ENCODE measurements at places on chromosomes 4 and X. TPM values are rescaled to one million over a fixed set of nuclear protein-coding genes. Genes with fewer than 3 reads are reported as not detected.

The MYOZ2 gene
- total RNA-seq, result not detected

The ZDHHC15 gene
- total RNA-seq, result 0.49 TPM

The MAGEC2 gene
- total RNA-seq, result not detected

The S100P gene
- 2.5 TPM for total RNA-seq

The PRRG1 gene
- not detected for total RNA-seq

The TXK gene
- 13.3 TPM for total RNA-seq

GRCh38 chrX:31449081-31449480, 377.2 kb upstream of the FTHL17 start:
- no peak overlapping the region for H3K27ac ChIP-seq
- no peak for DNase-seq
- H3K27me3 ChIP-seq, result no peaks in the 10 kb centered on the region
- H3K36me3 ChIP-seq, result no peaks in the 10 kb centered on the region
- H3K4me1 ChIP-seq, result no peaks in the 10 kb centered on the region

GRCh38 chr4:22471999-22472461, 43.8 kb downstream of the ADGRA3 start:
- no peaks in the 10 kb centered on the region for H3K4me1 ChIP-seq
- H3K27me3 ChIP-seq, result no peaks in the 10 kb centered on the region
- no peak overlapping the region for H3K27ac ChIP-seq

- H3K27me3 ChIP-seq, result no peaks in the 10 kb centered on the region
- H3K4me1 ChIP-seq, result no peaks in the 10 kb centered on the region
- H3K36me3 ChIP-seq, result peaks cover 4% of the 10 kb centered on the region
Measured at GRCh38 chr4:102693262-102693850, 67.4 kb downstream of the MANBA start.

- no peaks in the 10 kb centered on the region for H3K27me3 ChIP-seq
- no peak overlapping the region for H3K4me3 ChIP-seq
- no peak for DNase-seq
- no peak overlapping the region for H3K27ac ChIP-seq
- H3K4me1 ChIP-seq, result peaks cover under 1% of the 10 kb centered on the region
Measured at GRCh38 chr4:25351777-25352416, 25.2 kb upstream of the ANAPC4 start.

DNA sequence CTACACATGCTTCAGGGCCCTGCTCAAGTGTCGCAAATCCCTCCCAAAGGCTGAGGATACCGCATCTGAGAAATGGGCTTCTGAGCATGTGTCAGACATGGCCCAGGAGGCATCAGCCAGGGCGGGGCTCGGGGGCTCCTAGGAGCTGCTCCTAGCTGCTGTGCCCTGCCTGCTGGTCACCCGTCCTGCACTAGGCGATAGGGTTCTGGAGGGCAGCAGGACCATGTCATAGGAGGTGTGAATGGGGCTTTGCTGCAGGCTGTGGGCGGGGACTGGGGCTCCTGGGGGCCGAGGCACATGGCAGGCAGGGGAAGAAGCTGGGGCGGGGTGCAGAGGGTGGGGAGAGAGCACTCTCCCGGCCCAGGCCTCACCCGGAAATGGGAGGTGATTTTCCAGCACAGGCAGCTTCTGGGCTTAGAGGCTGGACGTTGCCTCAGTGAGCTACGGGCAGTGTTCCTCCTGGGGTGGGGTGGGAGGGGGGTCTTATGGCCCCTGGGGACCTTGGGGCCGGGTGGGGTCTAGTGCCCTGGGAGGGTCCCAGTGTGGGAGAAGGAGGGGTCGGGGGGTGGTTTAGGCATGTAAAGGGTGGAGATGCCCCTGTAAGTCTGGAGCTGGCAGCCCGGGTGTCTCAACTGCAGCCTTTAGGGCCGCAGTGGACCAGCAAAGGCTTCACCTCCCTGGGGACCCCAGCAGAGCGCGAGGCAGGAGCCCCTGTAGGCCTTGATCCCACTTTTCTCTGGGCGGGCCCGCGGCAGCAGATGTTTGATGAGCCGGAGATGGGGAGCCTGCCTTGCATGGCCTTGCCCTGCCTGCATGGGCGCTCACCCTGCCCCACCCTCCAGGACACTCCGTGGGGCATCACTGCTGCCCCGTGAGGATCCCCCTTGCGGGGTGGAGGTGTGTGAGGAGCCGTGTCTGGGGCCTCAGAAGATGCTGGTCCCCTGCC, 98.6 kb upstream of the LRPAP1 start:
- peaks cover 9% of the 10 kb centered on the region for H3K27me3 ChIP-seq
- no peaks in the 10 kb centered on the region for H3K36me3 ChIP-seq
- no peak overlapping the region for H3K4me3 ChIP-seq
- DNase-seq, result no peak

- H3K27me3 ChIP-seq, result peaks cover 16% of the 10 kb centered on the region
- no peak overlapping the region for H3K27ac ChIP-seq
- H3K4me3 ChIP-seq, result no peak overlapping the region
- H3K4me1 ChIP-seq, result no peaks in the 10 kb centered on the region
Measured at GRCh38 chr4:22733816-22734215, 41.1 kb downstream of the GBA3 start.

DNA sequence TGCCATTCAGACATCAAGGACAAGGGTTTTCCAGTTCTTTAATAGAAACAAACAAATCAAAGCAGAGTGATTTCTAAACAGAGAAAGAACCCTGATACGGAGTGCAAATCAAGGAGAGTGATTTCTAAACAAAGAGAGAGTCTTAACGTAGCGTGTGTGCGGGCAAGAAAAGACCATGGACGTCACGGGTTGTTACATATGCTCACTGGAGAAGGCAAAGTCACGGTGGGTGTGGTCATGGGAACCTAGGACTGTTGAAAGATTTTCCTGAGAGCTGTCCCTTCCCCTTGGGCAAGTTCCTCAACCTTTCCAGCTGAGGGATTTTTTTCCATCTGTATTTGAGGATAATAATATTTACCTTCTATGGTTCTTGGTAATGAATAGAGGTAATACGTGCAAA, 95.0 kb upstream of the SLC34A2 start:
- no peak for DNase-seq
- no peaks in the 10 kb centered on the region for H3K4me1 ChIP-seq
- no peak overlapping the region for H3K27ac ChIP-seq
- H3K36me3 ChIP-seq, result no peaks in the 10 kb centered on the region
- H3K4me3 ChIP-seq, result no peak overlapping the region
- H3K27me3 ChIP-seq, result no peaks in the 10 kb centered on the region

DNA sequence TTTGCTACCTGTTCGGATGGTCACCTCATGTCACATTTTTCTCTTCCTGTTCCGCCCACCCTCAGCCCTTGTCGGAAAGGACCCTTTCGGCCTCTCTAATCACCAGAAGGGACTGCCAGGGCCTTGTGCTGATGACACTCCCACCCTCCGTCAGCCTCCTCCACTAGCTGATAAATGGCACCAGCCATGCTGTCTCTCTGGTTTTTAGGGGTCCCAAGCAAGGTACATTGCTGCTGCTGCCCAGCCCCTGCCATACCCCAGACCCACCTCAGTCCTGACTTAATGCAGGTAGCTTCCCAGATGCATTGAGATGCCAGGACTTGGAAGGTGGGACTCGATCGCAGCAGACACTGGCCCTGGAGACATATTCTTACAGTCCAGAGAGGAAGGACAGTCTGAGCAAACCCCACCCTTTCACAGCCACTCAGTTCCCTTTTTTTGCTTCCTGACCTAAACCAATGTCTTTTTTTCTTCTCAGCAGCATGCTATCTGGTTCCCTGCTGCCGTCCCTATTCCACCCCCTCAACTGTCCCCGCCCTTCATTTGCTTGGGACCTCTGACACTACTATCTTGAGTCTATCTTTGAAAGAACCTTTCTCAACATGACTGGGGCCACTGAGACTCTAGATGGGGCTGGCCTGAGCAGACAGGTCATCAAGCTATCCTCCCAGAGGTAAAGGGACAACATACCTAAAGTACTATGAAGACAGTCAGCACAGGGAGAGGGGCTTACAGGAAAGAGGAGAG, at the start of gene BTK:
TSS of gene BTK (minus strand) at position 397 of the 747 bp plus-strand sequence. CDS start 10,907 bp downstream, outside the sequence.
- H3K27ac ChIP-seq, result peak within 1 kb of the TSS; percentile 74
- peaks cover 2% of the 10 kb centered on the region for H3K36me3 ChIP-seq
- no peak for DNase-seq
- peak within 1 kb of the TSS; percentile 61 for H3K4me3 ChIP-seq
- H3K27me3 ChIP-seq, result peaks cover 2% of the 10 kb centered on the region
- peaks cover 8% of the 10 kb centered on the region for H3K4me1 ChIP-seq

GRCh38 chr4:177455561-177455970, 13.3 kb upstream of the AGA start:
- no peak overlapping the region for H3K4me3 ChIP-seq
- no peaks in the 10 kb centered on the region for H3K4me1 ChIP-seq
- no peaks in the 10 kb centered on the region for H3K27me3 ChIP-seq
- DNase-seq, result no peak
- no peaks in the 10 kb centered on the region for H3K36me3 ChIP-seq

- H3K4me3 ChIP-seq, result no peak overlapping the region
- peaks cover 17% of the 10 kb centered on the region for H3K27me3 ChIP-seq
- H3K4me1 ChIP-seq, result no peaks in the 10 kb centered on the region
- no peaks in the 10 kb centered on the region for H3K36me3 ChIP-seq
- DNase-seq, result no peak
Measured at GRCh38 chr4:7155590-7156071, 36.7 kb upstream of the SORCS2 start.

DNA sequence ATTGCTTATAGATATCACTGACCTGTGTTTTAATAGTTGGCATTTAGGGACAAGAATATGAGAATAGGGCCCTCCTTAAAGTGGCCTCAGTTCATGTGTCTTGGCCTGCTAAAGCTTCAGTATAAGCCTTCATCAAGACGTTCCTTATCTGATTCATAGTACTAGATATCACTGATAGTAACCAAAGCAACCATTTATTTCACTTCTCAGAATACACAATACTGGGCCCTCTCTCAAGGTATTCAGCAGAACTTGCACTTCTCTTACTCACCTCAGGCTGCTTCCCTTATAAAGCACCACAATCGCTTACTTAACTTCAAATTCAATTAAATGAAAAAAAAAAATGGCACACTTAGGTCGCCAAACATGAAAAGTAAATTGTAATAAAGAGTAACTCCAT, 259.4 kb upstream of the PCDH7 start:
- no peak overlapping the region for H3K4me3 ChIP-seq
- no peak for DNase-seq
- H3K27ac ChIP-seq, result no peak overlapping the region
- no peaks in the 10 kb centered on the region for H3K36me3 ChIP-seq
- H3K27me3 ChIP-seq, result no peaks in the 10 kb centered on the region

DNA sequence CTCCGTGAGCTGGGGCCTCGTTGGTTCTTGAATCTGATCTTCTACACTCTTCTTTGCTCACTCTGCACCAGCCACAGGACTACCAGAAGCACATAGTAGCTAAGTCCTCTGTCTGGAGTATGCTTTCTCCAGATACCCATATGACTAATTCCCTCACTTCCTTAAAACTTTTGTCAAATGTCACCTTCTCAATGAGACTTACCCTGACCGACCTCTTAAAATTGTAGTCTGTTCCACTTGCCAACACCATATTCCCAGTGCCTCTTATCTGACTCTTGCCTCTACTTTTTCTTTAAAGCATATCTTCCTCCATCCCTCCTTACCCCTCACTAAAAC, 10.0 kb downstream of the PARM1 start:
- H3K36me3 ChIP-seq, result no peaks in the 10 kb centered on the region
- no peak for DNase-seq
- peaks cover 20% of the 10 kb centered on the region for H3K27me3 ChIP-seq
- H3K27ac ChIP-seq, result no peak overlapping the region
- H3K4me1 ChIP-seq, result no peaks in the 10 kb centered on the region

DNA sequence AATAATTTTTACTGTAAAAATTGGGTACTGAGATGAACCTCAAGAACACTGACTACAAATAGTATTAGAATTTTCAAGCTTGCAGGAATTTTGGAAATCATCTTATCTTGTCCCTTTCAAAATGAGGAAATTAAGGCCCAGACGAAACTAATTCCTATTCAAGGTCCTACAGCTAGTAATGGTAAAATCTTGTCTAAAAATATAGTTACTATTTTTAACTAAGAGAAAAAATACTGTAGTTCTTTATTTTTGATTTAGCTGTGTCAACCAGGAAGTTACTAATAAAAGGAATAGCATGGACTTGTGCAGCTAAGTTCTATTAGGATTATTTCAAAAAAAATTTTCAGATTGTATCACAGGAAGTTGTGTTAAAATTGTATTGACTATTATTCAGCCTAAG, 12.7 kb downstream of the PRIMPOL start:
- H3K36me3 ChIP-seq, result peaks cover 16% of the 10 kb centered on the region
- no peak overlapping the region for H3K27ac ChIP-seq
- no peaks in the 10 kb centered on the region for H3K27me3 ChIP-seq
- no peaks in the 10 kb centered on the region for H3K4me1 ChIP-seq
